Activated CD4-positive, alpha-beta T cell treated with anti-CD3 and anti-CD28 coated beads, Interleukin-10, Interleukin-2, amounts not matched to agents 100 ng/mL and 50 ng/mL, durations not matched to agents 16 hours and 8 hours (primary cell): ENCODE measurements at places on chromosomes 5 and 9.

- DNase-seq, result no peak
Observed at GRCh38 chr9:134313470-134313869, 12.8 kb upstream of the RXRA start.

GRCh38 chr5:174723315-174723978 is 935 bp upstream of the MSX2 start:
- DNase-seq, result no peak

DNA sequence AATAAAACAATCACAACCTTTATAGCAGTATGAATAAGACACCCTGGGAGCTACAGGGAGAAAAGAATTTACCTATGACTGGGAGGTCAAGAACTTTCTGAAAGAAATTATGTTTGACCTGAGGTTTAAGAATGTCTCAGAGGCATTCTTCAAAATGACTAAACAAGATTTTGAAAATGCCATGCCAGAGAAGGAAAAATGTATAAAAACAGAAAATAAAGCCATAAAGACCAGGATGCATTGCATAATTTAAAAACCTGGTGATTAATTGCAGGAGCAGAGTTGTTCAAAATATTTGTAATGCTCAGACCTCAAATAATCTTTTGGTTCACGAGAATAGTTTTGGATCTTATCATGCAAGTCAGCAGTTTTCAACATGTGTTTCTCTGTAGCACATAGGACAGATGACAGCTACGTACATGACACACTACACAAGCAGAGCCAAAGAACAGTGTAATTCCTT is 954.7 kb upstream of the ARRDC3 start:
- no peak for DNase-seq

DNA sequence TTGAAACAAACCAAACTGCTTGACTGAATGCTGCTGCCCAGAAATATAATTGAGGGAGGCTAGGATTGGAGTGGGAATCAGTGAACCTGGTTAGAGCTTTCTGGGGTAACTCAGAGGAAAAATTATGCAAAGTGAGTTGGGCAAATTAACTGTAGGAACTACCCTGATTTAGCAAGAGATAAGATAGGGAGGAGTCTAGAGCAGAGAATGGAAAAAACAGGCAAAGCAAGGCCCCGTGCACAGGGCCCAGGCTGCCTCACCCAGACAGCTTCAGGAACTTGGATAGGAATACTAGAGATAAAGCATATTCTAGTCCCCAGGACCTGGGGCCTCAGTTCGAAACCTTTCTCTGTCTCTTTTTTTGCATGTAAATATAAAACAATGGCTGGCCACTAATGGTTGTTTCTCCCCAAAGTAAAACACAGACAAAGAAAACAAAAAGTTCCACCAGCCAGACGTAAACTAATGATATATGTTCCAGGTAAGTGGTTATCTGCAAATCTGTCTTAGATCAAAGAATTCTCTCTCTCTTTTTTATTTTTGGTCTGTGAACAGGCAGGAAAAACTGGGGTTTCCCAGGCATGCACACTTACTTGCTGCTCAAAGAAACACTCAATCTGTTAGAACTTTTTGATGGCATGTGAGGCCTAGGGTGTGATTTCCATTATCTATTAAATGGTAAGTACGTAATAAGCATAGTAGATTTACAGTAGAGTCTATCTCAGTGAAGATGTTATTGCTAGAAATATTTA is 168.1 kb upstream of the MAP3K1 start:
- DNase-seq, result no peak

GRCh38 chr5:96714450-96714849 is 52.3 kb downstream of the CAST start:
- DNase-seq, result no peak

GRCh38 chr5:143987751-143988560 is 176.0 kb downstream of the HMHB1 start:
- DNase-seq, result no peak

DNA sequence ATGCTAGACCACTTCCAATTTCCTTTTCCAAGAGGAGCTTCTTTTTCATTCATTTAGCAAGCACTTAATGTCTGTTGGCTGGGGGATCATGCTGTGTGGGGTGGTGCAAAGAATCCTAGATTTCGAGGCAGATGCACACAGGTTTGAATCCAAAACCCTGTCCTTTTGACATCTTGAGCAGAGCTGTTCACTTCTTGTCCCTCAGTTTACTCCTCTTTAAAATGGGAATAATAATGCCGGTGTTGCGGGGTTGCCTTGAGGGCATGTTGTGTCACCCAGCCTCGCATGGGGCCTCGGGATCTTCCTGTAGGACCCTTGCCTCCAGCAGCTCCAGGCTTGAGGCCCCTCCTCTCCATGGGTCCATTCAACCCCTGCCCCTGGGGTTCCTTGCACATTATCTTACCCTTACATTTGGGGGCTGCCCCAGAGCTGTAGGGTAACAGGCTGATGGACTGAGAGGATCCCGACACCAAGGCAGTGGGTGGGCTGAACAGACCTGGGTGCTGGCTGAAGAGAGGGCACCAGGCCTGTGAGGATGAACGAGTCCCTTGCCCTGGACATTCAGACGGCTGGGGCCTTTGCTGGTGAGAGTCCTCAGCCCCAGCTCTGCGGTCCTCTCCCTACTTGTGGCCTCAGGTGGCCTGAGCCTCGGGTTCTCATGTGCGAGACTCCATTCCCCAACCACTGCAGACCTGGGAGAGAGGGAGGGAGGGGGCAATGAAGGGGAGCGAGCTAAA is 145.8 kb downstream of the BARX1 start:
- DNase-seq, result no peak

DNA sequence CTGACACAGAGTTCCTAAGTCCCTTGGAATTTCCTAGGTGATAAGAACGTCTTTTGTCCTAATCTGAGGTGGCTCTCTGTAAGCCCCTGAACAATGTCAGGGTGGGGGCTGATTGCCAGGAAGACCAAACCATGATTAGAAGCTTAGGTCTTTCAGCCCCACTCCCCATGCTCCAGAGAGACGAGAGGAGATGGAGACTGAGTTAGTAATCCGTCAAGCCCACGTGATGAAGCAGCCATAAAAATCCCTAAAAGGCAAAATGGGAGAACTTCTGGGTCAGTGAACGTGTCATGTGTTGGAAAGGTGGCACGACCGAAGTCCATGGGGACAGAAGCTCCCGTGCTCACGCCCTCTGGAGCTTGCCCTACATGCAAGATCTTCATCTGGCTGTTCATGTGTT is 85.6 kb downstream of the RAD23B start:
- no peak for DNase-seq

DNA sequence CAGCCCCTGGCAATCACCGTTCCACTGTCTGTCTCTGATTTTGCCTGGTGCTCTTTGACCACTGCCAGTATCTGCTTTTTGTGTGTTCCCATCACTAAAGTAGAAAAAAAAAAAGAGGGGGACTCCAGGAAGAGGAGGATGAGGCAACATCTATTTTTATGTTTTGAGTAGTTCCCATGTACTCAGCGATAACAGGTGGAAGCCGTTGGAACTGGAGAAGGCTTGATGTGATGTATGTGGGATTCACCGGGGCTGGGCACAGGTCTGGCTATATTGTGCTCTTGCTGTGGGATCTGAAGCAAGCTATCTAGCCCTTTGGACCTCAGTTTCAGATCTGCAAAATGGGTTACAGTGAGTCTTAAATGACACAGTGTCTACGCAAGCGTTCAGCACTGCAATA is 104.9 kb downstream of the SLIT3 start:
- no peak for DNase-seq

GRCh38 chr9:78691542-78691941 is 394.6 kb downstream of the PSAT1 start:
- DNase-seq, result no peak

- no peak for DNase-seq
Observed at GRCh38 chr9:134247918-134248631, 78.2 kb upstream of the RXRA start.
